ENCODE measurements at places on chromosomes 2 and 18. TPM values are rescaled to one million over a fixed set of nuclear protein-coding genes. Genes with fewer than 3 reads are reported as not detected.

DNA sequence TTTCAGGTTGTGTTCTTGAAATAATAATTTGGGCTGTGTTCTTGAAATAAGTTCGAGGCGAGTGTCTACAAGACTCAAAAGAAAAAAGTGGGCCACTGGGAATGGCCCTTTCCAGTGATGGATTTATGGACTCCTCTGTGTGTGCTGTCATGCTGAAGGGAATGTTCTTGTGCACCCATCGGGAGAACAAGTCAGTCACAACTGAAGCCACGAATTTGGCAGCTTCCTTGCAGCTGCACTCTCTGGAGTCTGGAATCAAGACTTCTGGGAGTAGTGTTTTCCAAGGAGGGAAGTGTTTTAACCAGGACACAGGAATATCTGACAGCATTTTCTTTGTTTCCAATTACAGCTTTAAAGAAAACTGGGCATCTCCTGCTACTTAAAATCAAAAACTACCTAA, 620 bp downstream of the SLC14A1 start:
- DNase-seq, result no peak
- no peak overlapping the region for H3K27ac ChIP-seq
- H3K36me3 ChIP-seq, result no peaks in the 10 kb centered on the region
- H3K4me3 ChIP-seq, result no peak overlapping the region
- H3K27me3 ChIP-seq, result peaks cover 2% of the 10 kb centered on the region

The FTCDNL1 gene
- 2.6 TPM for total RNA-seq

GRCh38 chr2:127275356-127275755, 18.6 kb downstream of the ERCC3 start:
- peaks cover 86% of the 10 kb centered on the region for H3K36me3 ChIP-seq
- no peak overlapping the region for H3K27ac ChIP-seq
- H3K4me1 ChIP-seq, result no peaks in the 10 kb centered on the region
- H3K27me3 ChIP-seq, result no peaks in the 10 kb centered on the region
- no peak overlapping the region for H3K4me3 ChIP-seq
- DNase-seq, result no peak

The CCDC141 gene
- total RNA-seq, result 76.1 TPM

Measured in muscle of leg (tissue), 16 donors.